ENCODE measurements at places on chromosomes 5 and 9. TPM values are rescaled to one million over a fixed set of nuclear protein-coding genes. Genes with fewer than 3 reads are reported as not detected.

DNA sequence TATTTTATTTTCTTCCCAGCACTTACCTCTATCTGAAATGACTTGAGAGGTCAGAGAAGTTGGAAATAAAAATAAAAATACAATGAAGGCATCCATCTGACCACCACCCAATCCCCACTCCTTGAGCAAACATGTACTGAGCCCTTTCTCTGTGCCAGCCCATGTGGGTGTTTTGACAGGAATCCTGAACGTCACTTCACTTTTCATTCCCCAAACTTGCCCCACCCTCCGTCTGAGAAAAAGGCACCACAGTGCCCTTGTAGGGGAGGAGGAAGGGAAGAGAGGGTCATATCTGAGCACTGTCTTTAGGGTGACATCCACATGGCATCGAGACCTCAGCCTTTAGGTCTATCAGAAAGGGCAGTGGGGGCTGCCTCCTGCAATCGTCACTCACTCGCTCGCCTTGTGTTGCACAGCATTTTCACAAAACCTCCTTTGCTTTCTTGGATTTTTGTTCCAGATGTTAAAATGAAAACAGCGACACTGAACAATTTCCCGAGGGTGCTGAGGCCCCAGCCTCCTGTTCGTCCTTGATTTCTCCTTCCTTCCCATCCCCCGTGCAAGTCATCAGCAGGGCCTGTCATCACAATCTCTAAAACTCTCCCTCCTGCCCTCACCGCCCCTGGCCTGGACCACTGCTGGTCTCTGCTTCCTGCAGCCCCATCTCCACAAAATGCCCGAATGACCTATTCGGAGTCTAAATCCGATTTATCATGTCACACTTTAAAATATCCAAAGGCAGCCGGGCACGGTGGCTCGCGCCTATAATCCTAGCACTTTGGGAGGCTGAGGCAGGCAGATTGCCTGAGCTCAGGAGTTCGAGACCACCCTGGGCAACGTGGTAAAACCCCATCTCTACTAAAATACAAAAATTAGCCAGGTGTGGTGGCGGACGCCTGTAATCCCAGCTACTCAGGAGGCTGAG is 13.0 kb downstream of the HIGD2A start:
- ATAC-seq: peak; percentile 17

DNA sequence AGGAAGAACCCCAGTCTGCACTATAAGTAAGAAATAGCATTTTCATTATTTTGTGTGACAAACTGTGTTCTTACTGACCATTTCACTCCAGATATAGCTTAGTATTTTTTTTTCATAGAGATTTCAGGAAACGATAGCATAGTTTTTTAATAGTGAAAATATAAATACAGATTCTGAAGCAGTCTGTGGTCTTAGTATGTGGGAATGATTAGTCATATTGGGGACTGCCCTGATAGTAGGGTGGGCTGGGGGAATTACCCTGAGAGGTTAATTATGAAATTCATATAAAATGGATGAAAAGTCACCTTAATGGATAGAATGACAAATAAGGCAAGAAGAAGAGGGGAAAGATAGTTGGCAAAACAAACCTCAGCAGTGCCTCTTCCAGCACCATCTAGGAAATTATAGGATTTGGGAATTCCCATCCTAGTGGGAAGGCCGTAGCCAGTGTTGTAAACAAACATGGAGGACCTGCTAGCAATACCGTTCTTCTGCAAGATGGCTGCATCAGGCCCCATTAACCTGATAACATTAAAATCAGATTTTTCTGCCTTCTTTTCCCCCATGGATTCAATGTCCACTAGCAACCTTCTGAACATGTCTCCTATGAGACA is 23.7 kb upstream of the NR3C1 start:
- no peak for ATAC-seq

DNA sequence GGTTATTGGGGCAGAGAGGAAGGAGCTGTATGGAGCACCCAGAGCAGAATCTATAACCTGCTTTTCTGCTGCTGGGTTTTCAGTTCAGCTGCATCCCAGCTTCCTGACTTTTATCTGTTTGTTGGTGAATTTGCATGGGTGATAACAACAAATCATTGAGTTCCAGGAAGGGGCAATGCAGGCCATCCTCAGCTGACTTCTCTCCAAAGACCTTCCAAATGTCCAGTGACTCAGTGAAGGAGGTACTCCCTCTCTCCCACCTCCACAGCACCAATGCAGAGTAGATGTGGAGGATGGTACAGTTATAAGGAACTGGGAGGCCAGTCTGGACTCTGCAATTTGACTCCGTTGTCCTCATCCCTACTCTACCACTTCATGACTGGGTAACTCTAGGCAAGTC is 1.6 kb upstream of the TXN start:
- no peak for ATAC-seq

DNA sequence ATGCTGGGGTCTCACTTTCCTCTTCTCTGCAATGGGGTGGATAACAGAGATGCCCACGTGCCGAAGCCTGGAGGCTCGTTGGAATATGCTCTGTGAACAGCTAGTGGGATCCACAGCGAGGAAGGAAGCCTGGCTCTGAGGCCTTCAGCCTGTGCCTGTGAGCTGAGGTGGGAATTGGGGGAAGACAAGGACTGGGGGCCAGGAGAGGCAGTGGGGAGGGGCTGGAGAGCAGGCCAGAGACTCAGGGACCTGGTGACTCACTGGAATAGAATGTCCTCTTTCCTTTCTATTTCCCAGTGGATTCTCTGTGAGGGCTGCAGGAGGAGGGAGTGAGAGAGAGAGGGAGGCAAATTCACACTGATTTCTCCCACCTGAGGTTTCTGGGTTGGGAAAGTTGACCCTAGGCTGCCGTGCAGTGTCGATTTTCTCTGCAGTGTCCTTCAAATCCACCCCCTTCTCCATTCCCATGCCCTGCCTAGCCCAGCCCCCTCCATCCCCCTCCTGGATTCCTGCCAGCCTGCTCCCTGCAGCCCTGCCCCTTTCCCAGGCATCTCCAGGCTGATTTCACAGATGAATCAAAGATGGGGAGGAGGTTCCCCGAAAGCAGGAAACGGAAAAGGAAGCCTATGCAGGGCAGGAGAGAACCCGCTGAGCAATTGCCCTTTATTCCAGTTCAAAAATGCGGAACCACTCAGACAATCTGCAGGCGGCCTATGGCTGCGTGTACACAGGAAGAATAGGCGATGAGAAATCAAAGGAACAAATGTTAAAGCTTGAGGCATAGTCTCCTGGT is 1.4 kb upstream of the SPAAR start:
- ATAC-seq: peak; percentile 39

DNA sequence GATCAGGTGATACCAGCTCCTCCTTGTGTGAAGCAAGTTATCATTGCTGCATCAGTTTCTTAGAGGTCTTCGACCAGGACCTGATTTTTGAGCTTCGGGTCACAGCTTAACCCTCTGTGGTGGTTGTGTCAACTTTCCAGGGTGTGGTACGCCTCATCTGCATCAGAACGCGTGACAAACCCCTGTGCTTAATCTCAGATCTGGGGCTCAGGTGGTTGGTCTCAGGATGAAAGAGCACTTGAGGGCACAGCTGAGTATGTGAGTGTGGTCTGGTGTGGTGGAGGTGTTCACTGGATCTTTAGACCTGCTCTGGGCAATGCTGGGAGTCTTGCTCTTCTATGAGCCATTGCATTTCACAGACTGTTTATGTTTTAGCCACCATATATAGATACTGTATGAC is 64.1 kb downstream of the OSTF1 start:
- ATAC-seq: peak; percentile 19

GRCh38 chr9:14584571-14584970 is 108.7 kb downstream of the ZDHHC21 start:
- ATAC-seq: no peak

DNA sequence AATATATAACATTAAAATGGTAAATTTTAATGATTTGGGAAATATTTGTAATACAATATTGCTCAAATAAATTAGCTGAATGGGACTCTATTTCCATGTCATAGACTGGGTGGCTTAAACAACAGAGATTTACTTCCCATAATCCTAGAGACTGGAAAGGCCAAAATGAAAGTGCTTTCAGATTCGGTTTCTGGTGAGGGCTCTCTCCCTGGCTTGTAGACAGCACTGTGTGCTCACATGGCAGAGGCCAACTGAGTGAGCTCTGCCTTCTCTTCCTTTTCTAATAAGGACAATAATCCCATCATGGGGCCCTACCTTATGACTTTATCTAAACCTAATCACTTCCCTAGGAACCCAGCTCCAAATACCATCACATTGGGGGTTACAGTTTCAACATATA is 196.2 kb downstream of the MARCHF11 start:
- no peak for ATAC-seq

GRCh38 chr9:86354818-86355309 is 654 bp upstream of the TUT7 start:
- peak; percentile 32 for ATAC-seq

- no peak for ATAC-seq
Observed at GRCh38 chr9:37421914-37422288, 595 bp upstream of the GRHPR start.

DNA sequence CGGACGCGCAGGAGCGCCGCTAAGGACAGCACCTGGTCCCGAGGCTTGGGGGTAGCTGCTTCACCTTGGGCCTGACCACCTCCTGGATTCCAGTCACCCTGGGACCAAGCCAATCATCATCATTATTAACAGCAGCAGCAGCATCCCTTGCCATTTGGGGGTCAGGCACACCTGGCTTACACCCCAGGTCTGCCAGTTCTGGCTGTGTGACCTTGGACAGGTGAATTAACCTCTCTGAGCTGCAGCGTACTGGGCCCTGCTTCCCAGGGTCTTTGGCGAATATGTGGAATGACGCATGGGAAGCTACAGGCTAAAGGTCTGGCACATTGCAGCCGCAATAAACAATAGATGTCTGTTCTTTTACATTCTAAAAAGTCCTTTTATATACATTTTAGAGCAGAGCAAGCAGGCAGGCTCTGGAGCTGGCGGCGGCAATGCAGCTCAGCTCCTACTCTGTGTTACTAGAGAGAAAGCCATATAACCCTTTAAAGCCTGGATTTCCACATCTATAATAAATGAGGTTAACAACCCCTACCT is 97.8 kb upstream of the CPLX2 start:
- no peak for ATAC-seq

DNA sequence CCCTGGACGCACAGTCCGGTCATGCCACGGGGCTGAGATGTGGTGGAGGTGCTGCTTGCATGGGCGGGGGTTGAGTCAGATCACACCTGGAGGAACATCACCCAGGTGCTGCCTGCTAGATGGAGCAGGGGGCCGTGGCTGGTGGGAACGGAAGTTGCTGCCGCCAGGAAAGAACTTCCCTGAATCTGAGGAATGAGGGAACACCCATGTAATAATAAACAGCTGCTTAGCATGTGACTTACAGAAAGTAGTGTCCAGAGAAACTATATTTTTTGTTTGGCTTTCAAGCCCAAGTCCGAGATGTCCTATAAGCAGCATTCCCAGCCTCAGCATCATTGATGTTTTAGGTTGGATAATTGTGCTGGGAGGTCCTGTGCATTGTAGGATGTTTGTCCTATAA is 27.1 kb upstream of the FAM240B start:
- no peak for ATAC-seq

GRCh38 chr9:4938496-4938895 is 46.6 kb upstream of the JAK2 start:
- no peak for ATAC-seq

The ADAMTS19 gene
- total RNA-seq: not detected

The FAM169A gene
- total RNA-seq: 1.5 TPM

The DOCK8 gene
- 11.4 TPM for total RNA-seq

The OR13D1 gene
- total RNA-seq: not detected

Measured in esophagus mucosa (tissue), 1 donor.